Trophoblast cell (in vitro differentiated cells and primary cell): ENCODE measurements at places on chromosomes 3 and 15.

- peak; percentile 29 for DNase-seq
These were observed 23.5 kb downstream of the TPRG1 start for GRCh38 chr3:189195302-189195701.

DNA sequence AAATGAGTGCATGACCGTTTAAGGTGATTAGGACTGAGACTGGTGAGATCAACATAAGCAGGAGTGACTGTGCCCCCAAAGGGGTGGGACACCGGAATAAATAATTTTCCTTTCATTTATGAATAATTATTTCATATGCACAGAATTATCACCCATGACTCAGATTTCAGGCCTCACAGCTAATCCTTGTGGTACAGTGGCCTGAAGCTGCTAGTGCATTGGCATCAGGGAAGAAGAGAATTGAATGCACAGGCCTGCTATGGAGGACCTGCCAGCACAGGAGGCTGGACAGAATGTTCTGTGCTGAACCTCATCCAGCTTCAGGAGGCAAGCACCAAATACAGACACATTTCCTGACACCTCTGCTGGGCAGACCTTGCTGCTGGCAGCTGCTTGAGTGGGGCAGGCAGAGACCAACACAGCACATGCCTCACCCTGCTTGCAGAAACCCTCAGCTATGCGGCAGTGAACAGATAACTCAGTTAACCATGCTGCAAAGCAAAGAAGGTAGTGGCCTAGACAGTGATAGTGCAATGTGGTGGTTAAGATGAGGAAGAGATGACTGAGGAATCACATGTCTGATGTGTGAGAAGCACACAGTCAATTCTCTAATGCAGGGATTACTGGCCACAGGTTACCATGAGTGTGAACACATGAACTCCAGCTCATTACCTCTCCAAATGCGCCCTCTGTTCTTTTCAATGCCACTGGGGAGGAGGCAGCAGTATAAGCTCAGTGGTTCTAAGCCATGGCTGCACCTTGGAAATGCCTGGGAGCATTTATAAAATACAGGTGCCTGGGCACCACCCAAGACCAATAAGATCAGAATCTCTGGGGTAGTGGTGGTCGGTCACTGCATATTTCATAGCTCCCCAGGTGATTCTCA lies 68.1 kb upstream of the SCN5A start:
- DNase-seq = no peak

GRCh38 chr3:112303764-112304325 lies 9.8 kb upstream of the SLC9C1 start:
- no peak for DNase-seq

DNA sequence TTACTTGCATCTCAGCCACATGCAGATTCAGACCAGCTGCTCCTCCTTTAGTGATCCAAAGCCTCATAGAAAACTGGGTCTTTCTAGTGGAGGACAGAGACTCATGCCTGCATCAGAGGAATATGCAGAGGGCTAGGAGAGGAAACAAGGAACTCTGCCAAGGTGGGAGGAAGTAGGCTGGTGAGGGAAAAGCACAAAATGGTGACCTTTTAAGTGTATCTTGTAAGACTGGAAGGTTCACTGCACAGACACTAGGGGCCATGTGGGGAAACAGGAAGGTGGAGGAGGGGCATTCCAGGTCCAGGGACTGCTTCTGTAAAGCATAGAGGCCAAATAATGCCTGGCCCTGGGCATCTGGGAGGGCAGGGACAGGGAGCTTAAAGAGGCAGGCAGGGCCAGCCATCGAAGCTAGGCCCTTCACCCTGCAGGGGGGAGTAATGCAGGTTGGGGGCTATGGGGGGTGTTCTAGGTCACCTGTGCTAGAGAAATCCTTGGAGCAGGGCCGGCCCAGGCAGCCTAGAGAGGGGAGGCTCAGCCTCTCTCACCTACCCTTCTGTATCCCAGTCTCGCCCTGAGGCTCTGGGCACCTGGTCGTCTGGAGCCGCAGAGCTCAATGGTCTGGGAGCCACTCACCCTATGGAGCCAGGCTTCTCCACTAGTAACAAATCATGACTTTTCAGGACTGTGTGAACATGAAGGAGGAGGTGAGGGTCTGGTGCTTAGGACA lies 117.7 kb downstream of the DNAJB8 start:
- no peak for DNase-seq

GRCh38 chr3:185253645-185254410 lies at the start of gene EHHADH:
EHHADH (minus strand) TSS chr3:185254049; CDS start chr3:185254022, 27 bp downstream.
- peak; percentile 61 for DNase-seq

- no peak for DNase-seq
These were observed 196.7 kb upstream of the TPRG1 start for GRCh38 chr3:188974856-188975599.

GRCh38 chr3:101884776-101885175 lies 35.5 kb downstream of the NFKBIZ start:
- no peak for DNase-seq

DNA sequence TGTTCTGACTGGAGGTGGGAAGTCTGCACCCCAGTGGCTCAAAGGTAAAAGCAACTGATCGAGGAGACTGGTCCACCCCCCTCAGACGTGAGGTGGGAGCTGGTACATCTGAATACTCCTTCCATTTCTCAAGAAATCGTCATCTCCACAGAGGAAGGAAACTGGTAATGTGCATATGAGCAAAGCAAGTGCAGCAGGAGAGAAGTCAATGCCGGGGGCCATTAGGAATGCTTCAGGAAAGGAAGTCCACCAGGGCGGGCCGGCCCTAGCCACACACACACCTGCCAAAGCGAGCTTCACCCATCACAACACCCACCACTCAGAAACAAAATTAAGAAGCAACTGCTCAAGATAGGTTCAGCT lies 8.5 kb downstream of the TBC1D2B start:
- no peak for DNase-seq

DNA sequence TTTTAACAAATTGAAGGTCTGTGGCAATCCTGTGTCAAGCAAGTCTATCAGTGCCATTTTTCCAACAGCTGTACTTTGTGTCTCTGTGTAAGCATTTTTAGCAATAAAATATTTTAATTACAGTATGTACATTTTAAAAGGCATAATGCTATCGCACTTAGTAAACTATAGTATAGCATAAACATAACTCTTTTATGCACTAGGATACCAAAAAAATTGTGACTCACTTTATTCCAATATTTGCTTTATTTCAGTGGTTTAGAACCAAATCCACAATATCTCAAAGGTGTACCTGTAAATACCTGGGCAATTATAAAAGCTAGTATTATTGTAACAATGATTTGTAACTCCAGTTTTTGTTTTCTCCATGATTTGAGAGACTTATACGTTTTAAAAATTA lies 46.5 kb downstream of the FRMD5 start:
- DNase-seq = no peak

- DNase-seq = no peak
These were observed 14.7 kb downstream of the IDH2 start for GRCh38 chr15:90087454-90088154.

GRCh38 chr15:29890336-29891095 lies 68.2 kb upstream of the TJP1 start:
- DNase-seq = no peak

DNA sequence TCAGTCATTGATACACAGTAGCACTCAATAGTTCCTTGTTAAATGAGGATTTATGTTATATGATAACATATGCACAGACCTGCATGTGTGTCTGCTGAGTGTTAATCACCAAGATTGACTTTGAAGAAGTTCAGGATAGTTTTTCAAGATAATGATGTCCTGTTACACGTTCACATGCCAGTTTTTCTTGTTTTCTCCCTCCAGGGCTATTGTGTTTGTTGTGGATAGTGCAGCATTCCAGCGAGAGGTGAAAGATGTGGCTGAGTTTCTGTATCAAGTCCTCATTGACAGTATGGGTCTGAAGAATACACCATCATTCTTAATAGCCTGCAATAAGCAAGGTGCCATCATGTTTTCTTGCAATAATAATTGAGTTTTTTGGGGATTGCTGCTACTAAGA lies 9.8 kb downstream of the SRPRB start:
- DNase-seq = peak; percentile 79

GRCh38 chr3:149560001-149560400 lies 85.5 kb downstream of the TM4SF4 start:
- DNase-seq = no peak

GRCh38 chr3:64167351-64167750 lies 57.9 kb downstream of the PRICKLE2 start:
- no peak for DNase-seq

DNA sequence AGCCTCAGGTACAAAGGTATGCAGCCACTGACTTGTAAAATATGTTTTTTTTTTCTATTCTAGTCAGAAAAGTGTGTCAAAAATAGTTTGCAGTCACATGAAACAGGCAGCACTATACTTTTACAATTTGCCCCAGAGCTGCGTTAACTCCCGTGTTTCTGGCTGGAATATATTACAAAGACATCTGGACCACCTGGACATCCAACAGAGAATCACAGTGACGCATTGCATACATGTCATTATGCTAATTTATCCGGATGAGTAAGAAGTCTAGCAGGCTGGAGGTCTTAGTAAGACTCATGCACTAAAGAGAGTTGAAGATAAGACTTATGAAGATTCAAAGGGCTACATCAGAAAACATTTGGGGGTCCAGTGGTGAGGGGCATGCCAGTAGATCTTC lies 39.2 kb upstream of the STRIT1 start:
- DNase-seq = no peak

DNA sequence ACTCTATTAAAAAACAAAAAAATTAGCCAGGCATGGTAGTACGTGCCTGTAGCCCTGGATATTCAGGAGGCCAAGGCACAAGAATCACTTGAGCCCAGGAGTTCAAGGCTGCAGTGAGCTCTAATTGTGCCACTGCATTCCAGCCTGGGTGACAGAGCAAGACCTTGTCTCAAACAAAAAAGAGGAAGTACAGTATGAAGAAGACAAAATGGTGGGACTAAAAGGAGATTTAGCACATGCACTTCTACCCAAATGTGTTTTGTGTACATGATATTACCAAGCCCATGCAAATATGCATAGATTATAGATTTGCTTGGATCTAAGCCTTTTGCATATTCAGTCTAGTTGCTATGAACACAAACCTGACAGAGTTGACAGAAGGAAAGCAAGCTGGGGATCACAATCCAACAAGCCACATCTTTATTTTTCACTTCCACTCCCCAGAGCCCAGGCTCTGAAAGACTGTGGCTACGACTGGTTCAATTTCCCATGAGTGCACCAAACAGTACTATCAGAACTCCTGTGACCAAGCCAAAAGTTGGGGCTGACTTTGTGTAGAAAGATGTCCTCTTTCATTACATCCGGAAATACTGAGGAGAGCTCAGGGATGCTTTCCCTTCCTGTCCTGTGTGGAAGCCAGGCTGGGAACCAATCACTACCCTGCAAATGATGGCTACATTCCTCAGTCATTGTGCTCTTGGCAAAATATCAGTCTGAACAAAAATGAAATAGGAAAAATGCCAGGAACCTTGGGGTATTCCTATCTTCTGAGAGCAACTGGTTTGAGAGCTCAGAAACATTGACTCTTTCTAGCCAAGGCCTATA lies 49.4 kb downstream of the TGM4 start:
- DNase-seq = peak; percentile 27

- DNase-seq = no peak
These were observed 80.7 kb upstream of the PCSK6 start for GRCh38 chr15:101570241-101570640.

- no peak for DNase-seq
These were observed 16.0 kb downstream of the TKT start for GRCh38 chr3:53239800-53240199.

DNA sequence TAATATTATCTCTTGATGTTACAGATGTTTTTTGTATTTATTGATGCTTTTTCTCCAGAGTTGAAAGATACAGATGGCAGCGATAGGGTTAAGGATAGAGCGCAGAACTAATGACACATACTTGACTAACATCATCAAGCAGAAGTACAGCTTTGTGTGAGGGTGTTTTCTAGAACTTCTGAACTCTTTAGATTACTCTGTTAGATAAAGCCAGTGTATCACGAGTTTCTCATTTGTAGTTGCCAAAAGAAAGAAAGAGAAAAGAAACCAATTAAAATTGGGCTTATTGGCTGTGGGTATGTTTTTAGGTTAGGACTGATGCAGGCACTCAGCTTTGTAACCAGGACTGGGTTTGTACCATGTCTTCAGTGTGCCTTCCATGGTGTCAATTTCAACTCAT lies 6.6 kb upstream of the GPR171 start:
- DNase-seq = no peak

GRCh38 chr3:140424726-140425125 lies 253.1 kb upstream of the TRIM42 start:
- no peak for DNase-seq

DNA sequence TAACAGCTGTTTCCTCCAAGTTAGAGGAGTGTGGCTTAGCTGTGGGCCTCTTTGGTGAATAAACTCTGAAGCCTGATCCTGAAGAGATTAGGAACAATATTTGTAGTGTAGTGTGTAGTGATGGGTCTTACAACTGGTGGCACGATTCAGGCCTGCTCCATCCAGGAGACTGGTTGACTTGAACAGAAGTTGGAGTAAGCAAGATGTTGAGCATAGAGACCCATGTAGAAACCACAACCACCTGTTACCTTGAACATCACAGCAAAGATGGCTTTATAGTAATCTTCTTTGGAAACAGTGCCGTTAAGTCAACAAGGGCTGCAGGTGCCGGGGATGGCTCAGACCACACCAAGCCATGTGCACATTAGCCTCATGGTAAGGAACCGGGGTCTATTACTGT lies 74.2 kb upstream of the RASGRP1 start:
- no peak for DNase-seq

DNA sequence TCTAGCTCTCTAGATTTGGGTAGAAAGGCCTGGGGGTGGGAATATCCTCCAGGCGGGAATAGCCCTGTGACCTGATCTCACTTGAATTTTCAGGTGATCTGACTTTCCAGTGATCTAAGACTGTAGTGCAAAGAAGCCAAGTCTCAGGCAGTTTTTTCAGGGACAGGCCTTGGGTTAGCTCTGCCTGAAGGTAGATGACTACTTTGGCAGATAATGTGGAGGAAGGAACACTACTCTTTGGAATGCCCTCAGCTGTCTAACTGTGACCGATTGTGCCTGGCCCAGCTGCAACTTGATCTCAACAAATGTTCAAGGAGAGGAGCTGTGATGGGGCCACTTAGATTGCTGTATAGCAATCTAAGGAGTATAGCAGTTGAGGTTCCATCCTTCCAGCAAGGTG lies 193.7 kb downstream of the TCF12 start:
- peak; percentile 33 for DNase-seq

GRCh38 chr3:80052271-80052670 lies 284.5 kb upstream of the ROBO1 start:
- no peak for DNase-seq
